ENCODE measurements at places on chromosomes 2 and 18.

DNA sequence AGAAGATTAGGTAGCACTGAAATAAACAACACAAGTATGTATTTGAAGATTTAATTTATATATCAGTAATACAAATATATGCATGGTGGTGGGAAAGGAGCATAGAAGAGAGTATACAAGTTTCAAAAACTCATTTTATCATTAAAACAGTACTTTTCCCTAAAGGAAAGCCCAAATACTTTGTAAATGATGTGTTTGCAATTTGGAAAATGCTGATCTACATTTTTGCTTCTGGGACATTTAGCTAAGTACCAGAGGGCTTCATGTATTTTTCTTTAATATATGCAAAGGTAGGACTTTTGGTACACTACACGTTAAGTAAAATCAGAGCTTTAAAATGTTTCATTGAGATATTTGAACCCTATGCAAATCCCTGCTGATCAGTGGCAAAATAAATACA, 1624.2 kb downstream of the SUCLG1 start:
- DNase-seq = no peak

- no peak for DNase-seq
Observed at GRCh38 chr2:133143645-133144044, 424.6 kb downstream of the NCKAP5 start.

DNA sequence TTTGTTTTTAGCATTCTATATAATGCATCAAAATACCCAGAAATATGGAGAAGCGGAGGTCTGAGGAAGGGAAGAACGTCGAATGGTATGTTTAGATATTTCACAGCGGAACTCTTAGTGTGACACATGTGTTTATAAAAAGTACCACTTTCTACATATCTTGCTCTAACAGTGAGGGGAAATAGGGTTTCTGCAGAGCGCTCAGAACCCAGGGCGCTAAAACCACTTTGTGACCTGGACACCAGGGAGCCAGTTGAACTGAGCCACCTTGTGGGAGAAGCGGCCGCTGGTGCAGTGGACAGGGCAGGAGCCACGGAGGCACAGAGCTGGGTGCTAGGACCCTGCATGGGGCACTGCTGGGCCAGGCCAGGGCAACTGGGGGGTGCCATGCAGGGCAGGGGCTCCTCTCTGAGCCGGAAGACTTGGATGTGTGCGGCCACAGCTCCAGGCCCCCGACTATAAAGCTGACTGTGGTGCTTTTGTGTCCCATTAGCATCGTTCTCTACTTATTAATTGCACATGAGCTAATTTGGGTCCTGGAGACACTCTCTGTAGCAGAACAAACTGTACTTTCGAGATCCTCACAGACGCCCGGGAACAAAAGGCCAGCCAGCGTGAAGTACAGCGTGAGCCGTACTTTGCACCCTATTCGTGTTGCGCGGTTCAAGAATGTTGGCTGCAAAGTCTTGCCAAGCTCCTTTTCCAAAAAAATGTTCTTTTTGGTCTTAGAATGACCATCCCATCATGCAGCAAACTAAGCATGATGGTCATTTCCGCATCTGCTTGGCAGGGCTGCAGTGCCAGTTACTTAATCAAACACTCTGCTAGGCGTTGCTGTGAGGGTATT, 151.9 kb upstream of the ALKAL2 start:
- DNase-seq = no peak

GRCh38 chr2:1557467-1557820, 144.2 kb downstream of the TPO start:
- no peak for DNase-seq

GRCh38 chr2:150379166-150379565, 108.3 kb downstream of the RND3 start:
- no peak for DNase-seq

DNA sequence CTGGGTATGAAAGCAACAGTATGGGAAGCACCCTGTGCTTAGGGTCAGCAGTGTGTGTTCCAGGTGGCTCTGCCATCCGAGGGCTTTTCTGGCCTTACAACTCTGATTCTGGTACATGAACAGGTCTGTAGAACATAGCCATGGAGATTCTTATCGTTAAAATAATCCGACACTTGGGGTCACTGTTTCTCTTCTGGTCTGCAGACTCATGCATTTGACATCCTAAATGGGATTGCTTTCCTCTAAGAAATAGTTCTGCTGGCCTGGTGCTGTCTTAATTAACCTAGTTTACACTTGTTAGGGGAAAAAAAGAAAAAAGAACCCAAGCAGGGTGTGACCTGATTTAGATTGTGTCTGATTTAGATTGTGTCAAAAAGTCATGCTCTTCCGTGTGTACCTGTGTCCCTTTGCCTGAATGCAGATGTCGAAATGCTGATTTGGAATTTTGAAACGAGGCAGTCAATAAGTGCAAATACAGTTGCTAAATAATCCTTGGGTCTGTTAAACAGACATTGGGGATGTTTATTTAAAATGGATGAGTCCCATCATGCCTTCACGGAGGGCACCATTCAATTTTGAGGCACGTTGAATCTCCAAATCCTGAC, 59.6 kb downstream of the TRPM8 start:
- no peak for DNase-seq

GRCh38 chr2:240565333-240566202, 2.7 kb upstream of the RNPEPL1 start:
- peak; percentile 87 for DNase-seq

DNA sequence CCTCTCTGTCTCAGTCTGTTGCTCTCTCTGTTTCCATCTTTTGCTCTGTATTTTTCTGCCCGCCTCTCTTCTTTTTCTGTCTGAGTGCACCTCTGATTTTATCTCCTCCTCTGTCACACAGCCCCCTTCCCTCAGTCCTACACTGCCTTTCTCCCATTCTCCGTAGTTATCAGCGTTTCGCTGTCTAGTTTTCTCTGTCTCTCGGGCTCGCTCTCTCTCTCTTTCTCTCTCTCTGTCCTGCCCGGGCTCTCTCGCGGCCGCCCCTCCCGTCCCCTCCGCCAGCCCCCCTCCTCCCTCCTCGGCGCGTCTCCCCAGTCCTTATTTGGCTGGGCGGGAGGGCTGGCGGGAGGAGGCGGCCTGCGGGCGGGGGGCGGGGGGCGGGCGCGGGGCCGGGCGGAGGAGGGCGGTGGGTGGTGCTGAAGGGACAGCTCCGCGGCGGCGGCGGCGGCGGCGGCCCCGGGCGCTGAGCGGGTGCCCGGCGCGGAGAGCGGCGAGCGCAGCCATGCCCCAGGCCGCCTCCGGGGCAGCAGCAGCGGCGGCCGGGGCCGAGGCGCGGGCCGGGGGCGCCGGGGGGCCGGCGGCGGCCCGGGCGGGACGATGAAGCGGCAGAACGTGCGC, at the start of gene KCNK3:
Gene KCNK3 (plus strand): TSS at position 444 of the 618 bp plus-strand sequence. CDS start 154 bp downstream, at position 598.
- no peak for DNase-seq

GRCh38 chr2:31318361-31319336, 84.7 kb downstream of the EHD3 start:
- DNase-seq = peak; percentile 93

DNA sequence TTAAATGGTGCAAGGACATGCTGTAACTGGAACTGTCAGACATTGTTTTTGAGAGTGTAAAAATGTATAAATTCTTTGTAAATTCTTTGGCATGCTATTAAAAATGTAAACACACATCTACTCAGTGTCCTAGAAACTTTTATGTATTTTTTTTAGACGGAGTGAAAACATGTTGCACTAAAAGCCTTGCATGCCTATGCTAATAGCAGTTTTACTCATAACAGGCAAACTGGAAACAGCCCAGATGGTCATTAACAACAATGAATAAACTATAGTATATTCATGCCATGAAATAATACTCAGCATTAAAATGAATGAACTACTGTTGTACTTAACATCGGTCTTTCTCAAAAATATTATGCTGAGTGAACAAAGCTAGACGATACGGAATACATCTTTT, 954.8 kb upstream of the DDX18 start:
- no peak for DNase-seq

- no peak for DNase-seq
Observed at GRCh38 chr2:160584972-160585494, 91.4 kb upstream of the RBMS1 start.

DNA sequence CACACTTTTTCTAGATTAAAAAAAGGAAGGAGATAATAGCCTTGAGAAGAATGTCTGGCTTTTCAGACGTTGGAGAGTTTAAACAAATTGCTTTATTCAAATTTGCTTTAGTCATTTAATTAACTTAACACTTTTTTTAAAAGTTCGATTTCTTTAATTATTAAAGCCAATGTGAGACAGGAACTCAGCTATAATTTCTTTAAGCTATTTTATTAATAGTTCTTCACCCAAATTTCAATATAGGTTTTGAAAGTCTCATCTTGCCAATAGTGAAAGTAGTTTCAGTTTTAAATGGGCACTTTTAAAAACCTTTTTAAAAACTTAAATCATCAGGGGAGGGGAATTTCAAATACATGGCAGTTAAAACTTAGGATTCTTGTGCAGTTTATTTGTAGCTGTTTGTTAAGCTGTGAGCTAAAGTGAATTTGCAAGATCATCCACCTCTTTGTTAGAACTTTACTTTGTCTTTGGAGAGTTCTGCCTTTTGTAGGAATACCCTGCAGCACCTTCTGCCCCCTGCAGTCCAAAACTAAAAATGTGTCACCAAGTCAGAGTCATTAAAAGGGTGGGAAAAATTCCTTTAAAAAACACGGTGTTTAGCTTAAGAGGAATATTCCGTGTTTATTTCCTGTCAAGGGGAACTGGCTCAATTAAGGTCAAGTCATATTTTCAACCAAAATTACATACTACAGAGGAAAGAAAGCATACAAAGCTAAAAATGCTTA, 4.6 kb downstream of the TGIF1 start:
- DNase-seq = peak; percentile 70

DNA sequence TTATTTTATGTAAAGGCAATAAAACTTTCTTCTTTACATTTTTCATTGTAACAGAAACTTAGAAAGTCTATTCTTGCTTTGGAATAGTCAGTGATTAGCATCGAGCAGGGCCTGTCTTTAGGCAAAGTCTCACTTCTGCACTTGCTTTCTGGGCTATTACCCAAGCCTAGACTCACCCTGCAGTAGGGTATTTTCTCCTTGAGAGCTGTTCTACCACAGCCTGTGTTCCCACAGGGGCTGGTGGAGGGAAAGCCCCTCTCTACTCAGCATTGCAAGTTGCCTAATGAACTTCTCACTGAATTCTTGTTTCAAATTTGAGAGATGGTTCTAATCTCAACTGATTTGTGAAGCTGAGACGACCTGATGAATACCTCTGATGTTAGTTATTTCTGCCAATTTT, 111.7 kb upstream of the KLHL14 start:
- no peak for DNase-seq

- no peak for DNase-seq
Observed at GRCh38 chr2:62209427-62209991, 13.6 kb downstream of the B3GNT2 start.

DNA sequence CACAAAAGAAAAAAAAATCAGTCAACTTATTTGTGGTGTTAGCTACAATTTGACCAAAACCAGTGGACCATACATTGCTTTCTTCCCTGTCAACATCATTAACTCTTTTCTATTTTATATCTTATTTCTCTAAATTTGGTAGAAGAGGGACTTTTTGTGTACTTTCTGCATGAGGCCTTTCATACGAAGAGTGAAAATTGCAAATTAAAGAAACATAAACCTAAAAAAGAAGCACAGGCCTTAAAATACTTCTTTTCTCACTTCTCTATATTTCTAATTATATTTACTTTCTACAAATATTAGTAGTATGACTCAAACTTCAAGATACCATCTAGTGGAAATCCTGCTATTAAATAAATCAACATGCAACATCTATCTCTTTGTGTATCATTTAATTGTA, 1073.4 kb upstream of the ZEB2 start:
- no peak for DNase-seq

- peak; percentile 70 for DNase-seq
Observed at GRCh38 chr2:111624411-111625156, 259.4 kb downstream of the ANAPC1 start.

DNA sequence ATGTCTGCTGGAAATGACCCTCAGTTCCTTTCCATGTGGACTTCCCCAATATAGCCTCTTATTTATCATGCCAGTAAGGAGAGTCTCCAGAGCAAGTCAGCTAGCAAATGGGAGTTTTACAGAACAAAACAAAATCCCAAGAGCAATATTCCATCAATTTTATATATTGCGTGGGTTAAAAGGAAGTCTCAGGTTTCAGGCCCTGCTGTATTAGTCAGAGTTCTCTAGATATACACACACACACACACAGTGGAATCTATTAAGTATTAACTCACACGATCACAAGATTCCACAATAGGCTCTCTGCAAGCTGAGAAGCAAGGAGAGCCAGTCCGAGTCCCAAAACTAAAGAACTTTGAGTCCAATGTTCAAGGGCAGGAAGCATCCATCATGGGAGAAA, 102.8 kb upstream of the MAP2 start:
- no peak for DNase-seq

DNA sequence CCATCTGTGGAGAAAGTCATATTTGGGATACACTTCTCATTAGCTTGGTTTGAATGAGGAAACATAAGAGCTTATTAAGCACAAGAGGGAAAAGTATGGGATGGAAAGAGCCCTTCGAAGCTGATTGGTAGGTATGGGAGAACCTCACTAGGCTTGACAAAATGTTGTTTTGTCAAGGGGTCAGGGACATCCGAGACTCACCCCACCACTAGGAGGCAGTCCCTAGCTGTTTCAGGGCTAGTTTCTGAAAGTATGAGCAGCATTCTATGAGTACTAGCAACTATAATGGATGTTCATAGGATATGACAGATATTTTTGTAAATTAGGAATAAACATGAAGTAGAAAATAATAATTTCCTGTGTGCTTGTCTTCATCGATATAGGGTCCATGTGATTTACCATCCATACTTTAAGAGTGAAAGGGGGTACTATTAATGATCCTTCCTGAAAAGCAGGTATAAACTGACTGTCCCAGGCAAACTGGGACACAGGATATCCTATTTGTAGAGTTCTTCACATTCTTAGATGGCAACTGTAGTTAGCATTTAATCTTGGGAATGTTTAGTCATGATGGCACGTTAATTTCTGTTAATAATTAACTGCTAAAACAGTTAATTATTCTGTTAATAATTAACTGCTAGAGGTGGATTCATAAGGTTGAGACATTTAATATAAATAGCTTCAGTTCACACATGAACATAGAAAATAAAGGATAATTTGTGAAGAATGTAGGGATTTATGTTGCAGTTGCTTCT, 28.4 kb downstream of the OTX1 start:
- peak; percentile 70 for DNase-seq

DNA sequence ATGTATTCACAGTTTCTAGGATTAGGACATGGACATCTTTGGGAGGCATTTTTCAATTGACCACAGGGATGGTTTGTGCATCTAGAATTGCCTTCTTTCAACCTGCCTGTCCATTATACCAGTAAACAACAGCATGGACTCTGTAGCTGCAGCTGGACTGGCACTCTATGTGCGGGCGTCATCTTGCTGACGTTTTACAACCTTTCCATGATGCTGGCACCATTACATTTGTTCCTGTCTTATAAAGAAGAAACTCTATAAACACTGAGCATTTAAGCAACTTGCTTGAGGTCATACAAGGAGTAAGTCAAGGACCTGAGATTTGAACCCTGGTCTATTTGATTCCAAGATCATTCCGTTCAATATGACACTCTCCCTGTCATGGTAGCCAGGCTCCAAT, 25.4 kb upstream of the IGFBP5 start:
- DNase-seq = no peak

DNA sequence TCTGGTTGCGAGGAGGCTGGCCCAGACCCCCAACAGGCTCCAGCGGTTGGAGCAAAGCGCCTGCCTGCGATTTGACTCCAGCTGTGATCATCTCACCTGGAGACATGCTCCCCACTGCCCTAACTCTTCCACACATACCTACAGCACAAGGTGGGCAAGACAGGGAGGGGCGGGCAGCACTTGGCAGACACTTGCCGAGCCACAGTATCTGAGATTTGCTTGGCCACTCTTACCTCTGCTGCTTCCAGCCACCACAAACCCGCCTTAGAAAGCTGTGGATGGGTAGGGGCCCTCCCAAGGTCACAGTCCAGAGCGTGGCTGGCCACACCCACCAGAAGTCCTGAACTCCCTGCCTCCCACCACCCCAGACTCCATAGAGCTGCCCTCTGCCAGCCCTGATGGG, 8.2 kb downstream of the CYP26B1 start:
- no peak for DNase-seq
